Left colon (tissue), 2 donors: ENCODE measurements at places on chromosomes 4 and X. TPM values are rescaled to one million over a fixed set of nuclear protein-coding genes. Genes with fewer than 3 reads are reported as not detected.

Gene TAB3
- 19.8 TPM for total RNA-seq

Gene SERPINA7
- not detected for total RNA-seq

DNA sequence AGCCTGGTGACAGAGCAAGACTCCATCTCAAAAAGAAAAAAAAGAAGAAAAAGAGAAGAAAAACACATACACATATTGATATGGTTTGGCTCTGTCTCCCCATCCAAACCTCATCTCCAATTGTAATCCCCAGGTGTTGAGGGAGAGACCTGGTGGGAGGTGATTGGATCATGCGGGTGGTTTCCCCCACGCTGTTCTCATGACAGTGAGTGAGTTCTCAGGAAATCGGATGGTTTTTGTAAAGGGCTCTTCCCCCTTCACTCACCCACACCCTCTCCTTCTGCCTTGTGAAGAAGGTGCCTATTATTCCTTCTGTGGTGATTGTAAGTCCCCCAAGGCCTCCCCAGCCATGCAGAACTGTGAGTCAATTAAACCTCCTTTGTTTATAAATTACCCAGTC, 68.4 kb downstream of the LDB2 start:
- no peak for DNase-seq

- DNase-seq = no peak
Measured at GRCh38 chrX:154715825-154716224, 35.1 kb downstream of the GAB3 start.

Gene GRIA2
- total RNA-seq = 0.12 TPM

DNA sequence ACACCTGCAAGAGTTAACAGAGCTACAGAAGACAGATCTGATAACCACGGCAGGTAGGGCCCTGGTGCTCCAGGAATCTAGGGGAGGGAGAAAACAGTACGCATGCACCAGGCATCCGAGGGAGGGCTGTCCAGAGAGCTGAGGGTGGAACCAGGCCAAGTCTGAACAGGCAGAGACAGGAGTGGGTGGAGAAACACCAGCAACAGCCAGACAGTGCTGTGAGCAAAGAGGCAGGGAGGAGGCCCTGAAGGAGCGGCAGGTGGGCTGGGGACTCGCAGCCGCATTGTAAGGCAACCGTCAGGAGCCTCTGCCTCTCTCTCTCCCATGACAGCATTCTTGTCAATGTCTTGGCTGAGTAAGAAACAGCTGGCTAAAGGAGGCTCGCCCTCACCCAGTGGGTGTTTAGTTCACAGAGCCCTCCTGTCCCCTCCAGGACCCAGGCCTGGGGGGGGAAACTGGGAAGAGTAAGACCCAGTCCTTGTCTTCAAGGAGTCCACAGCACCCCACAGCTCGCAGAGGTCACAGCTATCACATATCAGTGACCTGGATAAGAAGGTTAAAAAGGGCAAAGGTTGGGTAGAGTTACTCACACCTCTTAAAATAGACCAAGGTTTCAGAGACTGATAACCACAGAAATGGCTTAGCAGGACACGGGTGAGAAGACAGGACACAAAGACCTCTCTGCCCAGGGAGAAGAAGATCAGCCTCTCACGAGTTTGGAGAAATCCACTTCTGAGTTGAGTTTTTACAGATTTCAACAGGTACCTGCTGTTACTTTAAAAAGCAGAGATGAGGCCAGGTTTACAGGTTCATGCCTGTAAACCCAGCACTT, 10.5 kb downstream of the ACSL1 start:
- peak; percentile 91 for DNase-seq

DNA sequence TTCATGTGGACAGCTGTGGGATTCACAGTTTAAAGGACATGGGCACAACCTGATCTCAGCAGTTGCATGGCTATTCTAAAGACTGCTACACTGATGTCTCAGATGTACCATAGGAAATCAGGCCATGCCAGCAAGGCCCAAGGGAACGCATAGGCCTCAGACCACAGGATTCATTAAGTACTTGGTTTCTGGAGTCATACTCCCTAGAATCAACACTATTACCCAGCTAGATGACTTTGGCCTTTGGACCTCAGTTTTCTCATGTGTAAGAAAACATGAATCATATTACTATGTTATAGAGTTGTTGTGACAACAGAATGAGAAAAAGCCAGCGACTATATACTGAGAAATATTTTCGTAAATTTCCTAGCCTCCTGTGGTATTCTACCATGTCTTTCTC, 67.9 kb downstream of the NHS start:
- DNase-seq = no peak

GRCh38 chrX:121832446-121832845, 785.0 kb downstream of the GLUD2 start:
- DNase-seq = no peak

- DNase-seq = no peak
Measured at GRCh38 chr4:144647095-144647561, 1.2 kb downstream of the HHIP start.

DNA sequence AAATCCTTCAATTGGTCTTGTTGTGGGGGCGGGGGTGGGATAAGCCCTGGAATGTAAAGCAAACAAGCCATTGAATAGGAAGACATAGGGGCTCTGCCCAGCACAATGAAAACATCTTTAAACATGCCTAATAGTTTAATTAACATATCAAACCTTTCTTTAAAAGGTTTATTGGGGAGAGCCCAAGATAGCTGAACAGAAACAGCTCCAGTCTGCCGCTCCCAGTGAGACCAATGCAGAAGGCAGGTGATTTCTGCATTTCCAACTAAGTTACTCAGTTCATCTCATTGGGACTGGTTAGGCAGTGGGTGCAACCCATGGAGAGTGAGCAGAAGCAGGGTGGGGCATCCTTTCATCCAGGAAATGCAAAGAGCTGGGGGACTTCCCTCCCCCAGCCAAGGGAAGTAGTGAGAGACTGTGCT, 327.2 kb upstream of the CNKSR2 start:
- DNase-seq = no peak
